NCI-H1694 treated with DMSO at 0.1 percent for 48 hours (cell line): ENCODE measurements at places on chromosomes 6 and 20.

DNA sequence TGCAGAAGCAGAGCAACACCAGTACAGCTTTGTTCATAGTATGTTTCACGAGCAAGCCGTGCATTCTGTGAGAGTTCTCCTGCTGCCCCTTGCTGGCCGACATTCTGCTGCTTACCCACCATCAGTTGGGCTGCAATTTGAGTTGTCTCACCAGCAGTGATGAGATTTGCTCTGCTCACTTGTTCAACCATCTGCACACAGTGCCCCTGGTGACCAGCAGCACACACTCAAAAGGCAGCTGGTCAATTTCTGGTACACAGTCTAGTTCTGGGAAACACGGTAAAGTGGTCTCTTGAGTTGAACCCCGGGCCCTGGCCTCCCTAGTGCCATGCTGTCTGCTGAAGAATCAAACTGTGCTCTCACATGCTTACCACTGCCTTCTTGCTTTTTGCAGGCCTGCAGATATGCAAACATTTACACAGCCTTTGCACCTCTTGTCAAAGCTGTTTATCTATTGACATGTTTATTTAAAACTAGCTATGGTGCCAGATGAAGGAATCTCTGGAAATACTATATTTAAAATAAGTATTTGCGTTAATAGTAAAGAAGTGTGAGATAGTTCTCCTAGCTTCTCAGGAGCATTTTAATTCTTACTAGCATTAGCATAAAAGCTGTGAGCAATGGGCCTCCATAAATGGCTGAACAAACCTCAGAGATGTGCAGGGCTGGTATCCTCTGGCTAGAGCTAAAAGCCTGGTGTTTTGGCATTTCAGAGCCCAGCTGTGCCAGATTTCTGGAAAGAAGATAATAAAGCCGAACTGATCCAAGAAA, 234.3 kb downstream of the ARHGAP18 start:
- no peak for DNase-seq

GRCh38 chr6:168376811-168377483, 57.4 kb upstream of the DACT2 start:
- DNase-seq, result no peak

GRCh38 chr6:20444786-20445271, 43.1 kb downstream of the E2F3 start:
- no peak for DNase-seq

DNA sequence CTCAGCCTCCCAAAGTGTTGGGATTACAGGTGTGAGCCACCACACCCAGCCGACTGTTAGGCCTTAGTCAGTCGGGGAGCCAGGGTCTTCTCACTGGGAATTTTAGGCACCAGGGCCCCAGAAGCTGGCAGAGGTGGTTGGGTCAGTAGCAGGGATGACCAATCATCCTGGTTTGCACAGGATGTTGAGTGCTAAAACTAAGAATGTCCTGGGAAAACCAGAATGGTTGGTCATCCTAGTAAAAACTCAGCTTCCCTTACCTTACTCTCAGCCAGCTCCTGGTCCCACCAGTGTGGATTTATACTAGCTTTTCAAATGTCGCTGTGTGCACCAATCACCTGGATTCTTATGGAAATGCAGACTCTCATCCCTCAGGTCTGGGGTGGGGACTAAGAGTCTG, 31.8 kb downstream of the KCNG1 start:
- DNase-seq, result no peak

- no peak for DNase-seq
These were observed 10.4 kb downstream of the E2F3 start for GRCh38 chr6:20411953-20412681.

GRCh38 chr20:62742979-62743776, 34.5 kb downstream of the NTSR1 start:
- no peak for DNase-seq

- peak; percentile 18 for DNase-seq
These were observed 13.8 kb downstream of the CCN5 start for GRCh38 chr20:44728801-44729443.

- peak; percentile 9 for DNase-seq
These were observed at the start of gene RBM38 for GRCh38 chr20:57390604-57391438. Gene RBM38, plus strand, starts transcription at chr20:57391396. Its CDS starts 186 bp downstream, at chr20:57391582.

DNA sequence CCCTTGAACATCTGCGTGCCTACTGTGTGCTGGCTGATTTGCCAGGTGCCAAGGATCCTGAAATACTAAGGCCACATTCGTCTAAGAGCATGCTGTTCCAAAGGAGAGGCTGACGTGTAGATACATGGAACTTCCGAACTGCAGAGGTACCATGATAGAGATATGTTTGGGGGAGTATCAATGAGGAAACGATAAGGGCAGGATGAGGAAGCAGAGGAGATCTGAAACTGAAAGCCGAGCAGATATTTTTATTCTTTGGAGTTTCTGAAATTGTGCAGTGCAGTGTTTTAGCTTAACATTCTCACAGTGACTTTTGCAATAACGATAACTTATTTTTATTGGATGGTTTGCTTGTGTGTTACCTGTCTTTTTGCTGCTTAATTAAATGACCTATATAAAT, 24.3 kb downstream of the BMP6 start:
- no peak for DNase-seq

DNA sequence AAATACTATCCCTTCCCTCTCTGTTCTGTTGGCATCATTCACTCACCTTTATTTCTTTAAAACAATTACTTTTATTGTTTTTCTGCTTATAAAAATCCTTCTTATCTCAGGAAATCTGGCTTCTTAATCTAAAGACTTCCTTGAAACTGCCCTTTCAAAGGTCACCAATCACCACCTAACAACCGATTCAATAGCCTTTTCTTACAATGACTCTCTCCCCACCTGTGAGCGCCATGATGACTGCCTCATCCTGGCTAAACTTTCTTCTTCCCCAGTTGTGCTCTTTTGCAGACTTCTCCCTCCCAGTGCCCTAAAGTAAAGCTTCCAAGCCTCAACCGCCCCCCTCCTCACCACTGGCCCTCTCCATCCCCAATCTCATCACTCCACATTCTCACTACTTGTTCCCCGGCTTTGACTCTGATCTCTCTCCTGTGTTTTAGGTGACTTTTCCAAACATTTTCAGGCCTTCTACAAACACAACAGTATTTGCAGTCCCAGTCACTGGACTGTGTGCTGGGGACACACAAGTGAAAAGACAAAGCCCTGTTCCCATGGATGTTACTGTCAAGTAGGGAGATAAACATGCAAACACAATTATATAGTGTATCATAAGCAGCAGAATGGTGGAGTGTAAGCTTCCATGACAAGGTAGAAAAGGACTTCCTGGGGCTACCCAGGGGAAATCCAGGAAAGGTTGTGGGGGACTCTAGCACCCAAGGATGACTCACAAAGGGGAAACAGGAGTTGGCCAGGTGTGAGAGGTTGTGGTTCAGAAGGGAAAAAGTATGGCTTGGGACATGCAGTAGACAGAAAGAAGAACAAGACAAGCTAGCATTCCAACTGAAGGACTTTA, 12.8 kb downstream of the NHSL1 start:
- DNase-seq, result no peak

DNA sequence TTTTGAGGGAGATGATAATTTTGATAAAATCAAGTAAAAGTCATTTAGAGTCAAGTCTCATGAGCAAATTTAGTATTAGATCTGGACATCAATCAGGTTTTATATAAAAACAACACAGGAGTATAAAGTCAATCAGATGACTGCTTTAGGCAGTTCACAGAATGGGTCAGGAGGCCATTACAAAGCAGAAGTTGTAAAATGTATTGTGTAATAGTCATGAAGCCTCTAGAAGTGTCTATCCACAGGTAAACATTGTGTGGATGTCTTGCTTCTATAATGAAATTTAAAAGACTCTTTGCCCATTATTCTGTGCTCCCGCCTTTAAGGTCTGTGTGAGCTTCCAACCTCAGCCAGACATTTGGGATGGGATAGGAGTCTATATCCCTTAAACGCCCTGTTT, 28.8 kb downstream of the MAP7 start:
- DNase-seq, result no peak

GRCh38 chr6:21593927-21594415, 420 bp downstream of the SOX4 start:
- peak; percentile 55 for DNase-seq

GRCh38 chr6:170290296-170291128, at the start of gene DLL1:
Gene DLL1, minus strand, starts transcription at chr6:170291078. Its CDS starts 939 bp downstream, at chr6:170290139.
- DNase-seq, result no peak

GRCh38 chr6:85237478-85237877, 212.4 kb upstream of the NT5E start:
- DNase-seq, result no peak

- DNase-seq, result peak; percentile 48
These were observed 780 bp upstream of the TAF4 start for GRCh38 chr20:62066339-62066982.

DNA sequence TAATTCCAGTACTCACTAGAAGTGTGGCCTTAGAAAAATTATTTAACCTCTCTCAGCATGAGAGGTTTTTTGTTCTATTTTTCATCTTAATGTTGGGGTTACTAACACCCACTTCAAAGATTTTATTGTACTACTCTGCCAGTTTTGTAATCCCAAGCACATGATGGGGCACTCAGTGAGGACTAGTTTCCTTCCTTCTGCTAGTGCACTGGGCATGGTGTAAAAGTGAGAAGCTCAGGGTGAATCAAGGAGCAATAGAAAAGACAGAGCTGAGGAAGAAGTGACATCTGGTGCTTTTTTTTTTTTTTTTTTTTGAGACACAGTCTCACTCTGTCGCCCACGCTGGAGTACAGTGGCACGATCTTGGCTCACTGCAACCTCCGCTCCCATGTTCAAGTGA, 439.4 kb upstream of the ARID1B start:
- DNase-seq, result no peak

GRCh38 chr6:135411849-135412248, 85.7 kb downstream of the AHI1 start:
- no peak for DNase-seq

DNA sequence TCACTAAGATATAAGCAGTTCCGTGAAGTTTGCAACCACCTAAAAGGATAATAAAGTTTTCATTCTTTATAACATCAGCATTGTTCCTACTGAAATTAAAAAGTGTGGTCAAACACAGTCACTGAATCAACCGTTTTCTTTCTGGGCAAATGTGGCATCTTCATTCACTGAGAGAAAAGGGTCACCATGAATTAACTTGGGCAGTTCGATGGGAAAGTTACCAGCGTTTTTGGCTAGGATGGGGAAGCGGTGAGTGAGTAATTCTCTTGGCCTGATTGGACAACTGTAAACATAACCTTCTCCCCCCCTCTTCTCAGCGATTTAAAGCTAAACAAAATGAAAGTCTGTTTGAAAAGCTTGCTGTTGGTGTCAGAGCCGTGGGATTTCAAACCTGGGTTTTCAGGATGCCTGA, 181.8 kb downstream of the SASH1 start:
- DNase-seq, result no peak

DNA sequence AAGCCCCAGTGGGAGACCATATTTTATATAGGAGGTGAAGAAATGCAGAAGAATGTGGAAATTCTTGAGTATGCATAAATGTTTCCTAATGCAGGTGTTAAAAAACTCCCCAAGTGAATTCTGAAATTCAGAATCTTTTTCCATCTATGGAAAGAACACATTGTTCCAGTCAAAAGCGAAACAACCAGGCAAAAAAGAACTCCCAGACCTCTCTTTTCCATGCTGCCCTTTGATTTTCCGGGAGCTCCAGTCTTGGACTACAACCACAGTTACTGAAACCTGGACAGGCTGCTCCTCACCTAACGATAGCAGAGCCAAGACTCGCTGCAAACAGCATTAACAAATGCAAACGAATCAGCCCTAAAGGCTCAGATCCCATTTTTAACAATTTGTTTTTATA, 108.7 kb upstream of the CNKSR3 start:
- no peak for DNase-seq

GRCh38 chr6:101086473-101086872, 205.3 kb upstream of the ASCC3 start:
- DNase-seq, result no peak

GRCh38 chr6:125316621-125317020, 14.9 kb upstream of the HDDC2 start:
- no peak for DNase-seq

DNA sequence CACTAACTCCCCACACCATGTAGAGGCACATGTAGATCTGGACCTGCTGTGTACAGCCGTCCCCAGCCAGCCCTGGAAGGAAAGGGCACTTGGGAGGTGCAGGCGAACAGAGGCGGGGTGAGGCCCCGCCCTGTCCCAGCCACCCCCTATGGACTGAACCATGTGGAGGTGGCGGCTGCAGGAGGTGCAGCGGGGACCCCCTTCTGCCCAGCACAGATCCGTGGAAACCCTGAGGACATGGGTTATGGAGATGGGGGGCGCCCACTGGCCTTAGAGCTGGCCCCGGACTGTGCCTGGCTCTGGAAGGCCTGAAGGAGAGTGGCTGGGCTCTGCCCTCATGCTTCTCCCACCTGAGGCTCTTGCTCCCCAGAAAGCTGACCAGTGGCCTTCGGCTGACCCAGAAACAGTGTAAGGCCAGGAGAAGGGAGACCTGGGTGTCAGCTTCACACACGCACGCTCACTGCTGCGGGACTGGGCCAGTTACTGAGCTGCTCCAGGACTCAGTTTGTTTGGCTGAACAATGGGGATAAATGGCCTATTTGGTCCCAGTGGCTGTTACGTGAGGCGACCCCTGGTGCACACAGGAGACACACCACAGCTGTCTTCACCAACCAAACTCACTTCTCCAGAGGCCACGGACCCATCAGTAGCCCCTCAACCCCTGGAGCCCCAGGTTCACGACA, 87.2 kb downstream of the GINS1 start:
- DNase-seq, result no peak

- DNase-seq, result no peak
These were observed 373.8 kb upstream of the JAG1 start for GRCh38 chr20:11047559-11047958.

DNA sequence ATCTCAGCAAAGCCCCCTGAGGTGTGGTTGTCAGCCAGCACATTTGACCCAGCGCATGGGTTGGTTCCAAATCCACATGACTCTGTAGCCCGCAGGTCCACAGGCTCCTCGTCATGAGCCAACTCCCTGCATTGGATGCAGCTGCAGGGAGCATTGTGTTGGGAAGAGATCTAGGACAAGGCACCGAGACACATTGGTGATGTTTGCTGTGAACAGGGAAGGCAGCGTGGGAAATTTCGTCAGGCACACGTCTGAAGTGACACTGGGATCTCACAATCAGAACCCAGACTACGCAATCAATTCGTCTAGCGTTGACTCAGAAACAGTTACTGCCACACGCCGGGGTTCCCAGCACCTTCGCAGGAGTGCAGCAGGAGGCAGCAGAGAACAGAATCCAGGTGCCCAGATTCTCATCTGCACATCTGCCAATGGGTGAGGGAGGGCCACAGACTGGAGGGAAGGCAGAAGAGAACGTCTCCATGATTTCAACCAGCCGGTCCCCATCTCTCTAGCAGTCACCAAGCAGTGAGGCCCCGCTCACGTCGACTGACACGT, 177.0 kb downstream of the TTLL2 start:
- DNase-seq, result peak; percentile 44

GRCh38 chr6:169701311-169701953, 397 bp downstream of the WDR27 start:
- DNase-seq, result no peak

DNA sequence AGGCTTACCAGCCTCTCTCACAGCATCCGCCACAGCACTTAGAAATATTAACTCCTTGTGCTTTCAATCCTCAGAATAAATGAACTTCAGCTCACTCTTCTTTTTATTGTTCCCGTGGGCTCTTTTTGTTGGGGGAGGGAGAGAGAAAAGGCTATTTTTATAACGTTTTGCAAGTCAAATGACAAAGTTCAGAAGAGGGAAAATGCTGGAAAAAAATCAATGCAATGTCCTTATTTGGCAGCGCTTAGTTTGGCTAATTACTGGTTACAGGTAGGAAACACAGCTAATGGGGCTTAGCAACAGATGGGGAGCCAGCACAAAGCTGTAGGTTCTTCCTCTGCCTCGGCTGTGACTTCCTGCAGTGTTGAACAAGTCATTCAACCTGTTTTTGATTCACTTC, 1067.0 kb upstream of the MAP3K7 start:
- peak; percentile 29 for DNase-seq
